ENCODE measurements at places on chromosomes 6 and 20.

DNA sequence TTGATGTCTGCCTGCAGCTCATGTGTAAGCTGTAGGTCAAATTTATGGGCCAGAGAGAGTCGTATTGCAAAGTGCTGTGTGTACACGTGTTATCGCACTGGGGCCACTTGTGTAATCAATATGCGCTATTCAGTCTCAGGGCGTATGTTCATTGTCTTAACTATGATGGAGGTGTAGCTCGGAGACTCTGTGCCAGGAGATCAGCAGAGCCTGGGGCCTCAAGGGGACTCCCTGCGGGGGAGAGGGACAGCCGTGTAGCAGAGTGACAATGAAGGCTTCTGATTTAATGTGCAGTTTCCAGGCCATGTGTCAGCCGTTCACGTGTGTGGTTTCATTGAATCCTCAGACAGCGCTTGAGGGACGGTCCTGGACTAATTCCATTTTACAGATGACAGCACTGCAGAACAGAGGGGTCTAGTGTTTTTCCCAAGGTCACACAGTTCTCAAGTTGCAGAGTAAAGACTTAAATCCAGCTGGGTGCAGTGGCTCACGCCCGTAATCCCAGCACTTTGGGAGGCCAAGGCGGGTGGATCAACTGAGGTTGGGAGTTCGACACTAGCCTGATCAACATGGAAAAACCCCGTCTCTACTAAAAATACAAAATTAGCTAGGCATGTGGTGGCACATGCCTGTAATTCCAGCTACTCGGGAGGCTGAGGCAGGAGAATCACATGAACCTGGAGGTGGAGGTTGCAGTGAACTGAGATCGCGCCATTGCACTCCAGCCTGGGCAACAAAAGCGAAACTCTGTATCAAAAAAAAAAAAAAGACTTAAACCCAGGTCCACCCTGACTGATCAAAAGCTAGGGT lies 242.5 kb downstream of the PREX1 start:
- no peak for DNase-seq

GRCh38 chr20:36821964-36822437 lies 48.4 kb upstream of the DSN1 start:
- no peak for DNase-seq

- no peak for DNase-seq
These were observed 102.5 kb downstream of the GRM4 start for GRCh38 chr6:34043359-34043758.

DNA sequence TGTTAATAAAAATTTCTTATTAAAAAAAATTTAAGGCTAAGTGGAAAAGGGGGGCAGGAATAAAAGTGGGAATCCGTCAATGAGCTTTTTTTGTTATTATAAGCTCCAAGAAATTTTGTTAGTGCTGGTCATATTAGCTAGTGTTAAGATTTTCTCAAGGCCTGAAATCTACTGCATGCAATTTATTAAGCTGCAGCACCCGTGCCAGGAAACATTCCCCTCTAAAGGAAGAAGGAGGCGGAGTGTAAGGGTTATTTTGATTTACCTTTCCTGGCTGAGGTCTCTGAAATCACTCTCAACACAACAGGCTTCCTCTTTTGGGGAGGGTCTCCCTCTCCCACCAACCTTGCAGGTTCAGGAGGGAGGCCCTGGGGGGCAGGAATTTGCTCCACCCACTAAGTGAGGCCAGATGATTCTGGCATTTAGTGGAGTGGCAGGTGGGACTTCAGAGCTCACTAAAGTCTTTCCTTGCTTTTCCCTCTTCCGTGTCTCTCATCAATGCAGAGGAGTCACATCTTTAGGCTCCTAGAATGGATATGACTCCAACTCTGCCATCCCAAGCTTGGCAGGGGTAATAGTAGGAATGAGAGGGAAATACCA lies 168.8 kb downstream of the BCAS1 start:
- no peak for DNase-seq

GRCh38 chr20:60057866-60058807 lies 99.9 kb downstream of the CDH26 start:
- no peak for DNase-seq

DNA sequence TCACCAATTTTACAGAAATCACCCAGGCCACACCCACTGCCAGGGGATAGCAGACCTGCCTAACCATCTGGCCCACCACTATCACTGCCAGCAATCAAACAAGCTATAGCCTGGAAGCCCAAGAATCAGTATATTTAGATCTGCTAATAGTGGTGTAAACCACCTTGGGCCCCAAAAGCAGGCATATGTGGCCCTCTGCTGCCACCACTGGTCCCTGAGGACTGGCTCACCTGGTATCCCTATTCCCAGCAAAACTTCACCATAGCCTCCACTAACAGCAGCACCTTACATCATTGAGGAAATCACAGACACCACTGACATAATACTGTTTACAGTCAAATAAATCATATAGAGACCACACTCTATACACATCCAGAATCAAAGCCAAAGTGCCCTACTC lies 880.4 kb upstream of the MAN1A1 start:
- no peak for DNase-seq

GRCh38 chr20:15840636-15841301 lies 732.5 kb downstream of the KIF16B start:
- DNase-seq: no peak

Data from stimulated activated CD8-positive, alpha-beta memory T cell treated with anti-CD3 and anti-CD28 coated beads, Interleukin-7, amount 100 ng/mL, for 1 hour (primary cell).